Body of pancreas (tissue), 4 donors: ENCODE measurements at places on chromosomes 5 and 9.

DNA sequence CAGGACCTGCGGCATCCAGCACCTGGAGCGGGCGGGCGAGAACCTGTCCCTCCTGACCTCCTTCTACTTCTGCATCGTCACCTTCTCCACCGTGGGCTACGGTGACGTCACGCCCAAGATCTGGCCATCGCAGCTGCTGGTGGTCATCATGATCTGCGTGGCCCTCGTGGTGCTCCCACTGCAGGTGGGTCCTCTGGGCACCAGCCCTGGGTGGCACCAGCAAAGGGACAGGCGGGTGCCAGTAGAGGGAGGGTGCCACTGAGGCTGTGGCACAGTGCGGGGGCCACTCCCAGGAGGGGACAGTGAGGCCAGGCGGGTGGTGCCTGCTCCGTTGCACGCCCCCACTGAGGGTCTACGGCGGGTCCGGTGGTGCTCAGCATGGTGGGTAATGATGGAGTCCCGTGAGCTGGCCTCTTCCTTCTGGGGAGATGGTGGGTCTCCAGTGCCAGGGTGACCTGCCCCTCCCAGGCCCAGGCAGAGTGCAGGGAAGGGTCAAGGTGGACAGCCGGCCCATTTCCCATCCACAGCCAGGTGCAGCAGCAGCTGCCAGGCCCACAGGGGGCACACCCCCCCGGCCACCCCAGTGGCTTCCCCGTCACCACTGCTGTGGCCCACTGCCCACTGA is 57.8 kb downstream of the KCNT1 start:
- no peak for DNase-seq

DNA sequence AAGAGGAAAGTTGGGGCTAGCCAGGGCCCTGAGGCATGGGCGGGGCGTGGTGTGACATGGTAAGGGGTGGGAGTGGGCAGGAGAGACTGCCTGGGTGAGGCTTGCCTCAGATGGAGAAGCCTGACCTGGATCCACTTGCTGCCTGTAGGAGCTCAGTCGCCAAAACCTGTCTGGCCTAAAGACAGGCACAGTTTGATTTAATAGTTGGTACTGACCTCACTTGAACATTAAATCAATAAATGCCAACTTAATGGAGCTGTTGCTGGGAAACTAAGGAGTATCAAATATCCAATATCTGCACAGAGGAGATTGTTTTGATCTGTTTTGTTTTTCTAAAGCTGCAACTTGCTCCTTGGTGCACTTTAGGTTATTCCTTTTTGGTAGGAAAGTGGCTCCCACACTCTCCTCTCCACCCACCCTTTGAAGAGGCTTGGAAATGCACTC is 86.4 kb downstream of the RCL1 start:
- DNase-seq: no peak

GRCh38 chr5:91219803-91220371 is 163.2 kb downstream of the ARRDC3 start:
- no peak for DNase-seq

DNA sequence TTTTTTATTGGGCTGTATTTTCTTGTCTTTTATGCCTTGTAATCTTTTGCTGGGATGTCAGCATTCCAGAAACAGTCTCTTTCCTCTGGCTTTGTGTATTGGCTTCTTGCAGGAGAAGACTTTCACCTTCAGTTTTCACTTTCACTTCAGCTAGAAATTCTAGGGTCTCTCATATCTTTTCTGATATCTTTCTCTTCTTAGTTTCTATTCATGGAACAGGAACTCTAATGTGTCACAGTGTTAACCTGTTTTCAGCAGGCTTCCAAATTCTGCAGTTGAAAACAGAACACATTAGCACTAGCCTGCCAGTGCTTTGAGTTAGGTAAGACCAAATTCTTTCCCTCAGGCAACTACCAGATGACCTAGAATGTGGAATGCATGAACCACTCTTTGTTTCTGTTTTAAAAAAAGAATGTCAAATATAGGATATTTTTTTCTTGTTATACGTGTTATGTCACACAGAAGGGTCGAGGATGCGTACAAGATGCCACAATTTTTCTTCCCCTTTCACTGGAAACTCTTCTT is 164.7 kb downstream of the TUSC1 start:
- no peak for DNase-seq

- no peak for DNase-seq
Observed at GRCh38 chr5:143882520-143882919, 70.6 kb downstream of the HMHB1 start.

DNA sequence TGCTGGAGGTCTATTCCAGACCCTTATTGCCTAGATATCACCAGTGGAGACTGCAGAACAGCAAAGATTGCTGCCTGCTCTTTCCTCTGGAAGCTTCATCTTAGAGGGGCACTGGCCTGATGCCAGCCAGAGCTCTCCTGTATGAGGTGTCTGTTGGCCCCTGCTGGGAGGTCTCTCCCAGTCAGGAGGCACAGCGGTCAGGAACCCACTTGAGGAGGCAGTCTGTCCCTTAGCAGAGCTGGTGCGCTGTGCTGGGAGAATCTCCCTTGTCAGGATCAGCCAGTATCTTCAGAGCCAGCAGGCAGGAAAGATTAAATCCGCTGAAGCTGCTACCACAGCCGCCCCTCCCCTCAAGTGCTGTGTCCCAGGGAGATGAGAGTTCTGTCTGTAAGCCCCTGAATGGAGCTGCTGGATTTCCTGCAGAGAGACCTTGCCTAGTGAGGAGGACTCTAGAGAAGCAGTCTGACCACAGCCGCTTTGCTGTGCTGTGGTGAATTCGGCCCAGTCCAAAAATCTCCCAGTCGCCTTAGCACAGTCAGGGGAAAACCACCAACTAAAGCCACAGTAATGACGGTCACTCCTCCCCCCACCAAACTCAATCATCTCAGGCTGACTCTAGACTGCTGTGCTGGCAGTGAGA is 124.1 kb downstream of the JAKMIP2 start:
- DNase-seq: no peak

GRCh38 chr9:136953771-136954269 is 1.7 kb downstream of the LCN12 start:
- DNase-seq: no peak

DNA sequence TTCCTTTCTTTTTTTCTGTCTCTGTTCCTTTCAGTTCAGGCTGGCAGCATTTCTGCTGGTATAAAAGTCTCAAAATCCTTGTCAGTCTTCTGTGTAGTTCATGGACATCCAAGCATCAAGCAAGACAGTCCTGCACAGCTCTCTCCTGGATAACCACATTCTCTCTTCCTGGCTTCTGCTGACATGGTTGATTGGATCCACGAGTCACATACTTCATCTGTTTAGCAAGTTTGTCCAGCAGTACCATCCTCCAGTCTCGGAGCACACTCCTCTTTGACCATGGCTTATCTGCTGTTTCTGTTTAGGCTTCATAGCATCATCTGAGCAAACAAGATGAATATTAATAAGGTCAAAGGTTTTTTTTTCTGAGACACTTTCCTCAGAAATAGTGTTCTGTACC is 220.8 kb downstream of the KDM4C start:
- DNase-seq: no peak

DNA sequence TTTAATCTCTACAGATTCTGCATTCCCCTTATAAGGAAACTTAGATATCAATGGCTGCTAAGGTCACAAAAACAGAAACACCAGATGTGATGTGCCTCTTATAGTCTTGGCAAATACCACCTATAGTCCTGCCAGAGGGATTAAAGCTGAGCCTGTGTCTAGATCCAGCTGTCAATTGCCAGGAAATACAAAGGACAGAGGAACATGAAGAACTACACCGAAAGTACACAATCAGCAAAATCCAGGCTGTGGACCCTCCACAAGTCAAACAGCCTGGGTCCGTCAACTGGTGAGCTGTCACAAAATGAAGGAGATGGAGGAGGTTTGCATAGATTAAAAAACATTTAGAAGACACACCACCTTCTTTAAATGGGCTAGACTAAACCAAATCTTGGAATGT is 85.4 kb downstream of the KLF4 start:
- DNase-seq: no peak

- DNase-seq: no peak
Observed at GRCh38 chr5:7871653-7872052, 2.7 kb downstream of the MTRR start.

DNA sequence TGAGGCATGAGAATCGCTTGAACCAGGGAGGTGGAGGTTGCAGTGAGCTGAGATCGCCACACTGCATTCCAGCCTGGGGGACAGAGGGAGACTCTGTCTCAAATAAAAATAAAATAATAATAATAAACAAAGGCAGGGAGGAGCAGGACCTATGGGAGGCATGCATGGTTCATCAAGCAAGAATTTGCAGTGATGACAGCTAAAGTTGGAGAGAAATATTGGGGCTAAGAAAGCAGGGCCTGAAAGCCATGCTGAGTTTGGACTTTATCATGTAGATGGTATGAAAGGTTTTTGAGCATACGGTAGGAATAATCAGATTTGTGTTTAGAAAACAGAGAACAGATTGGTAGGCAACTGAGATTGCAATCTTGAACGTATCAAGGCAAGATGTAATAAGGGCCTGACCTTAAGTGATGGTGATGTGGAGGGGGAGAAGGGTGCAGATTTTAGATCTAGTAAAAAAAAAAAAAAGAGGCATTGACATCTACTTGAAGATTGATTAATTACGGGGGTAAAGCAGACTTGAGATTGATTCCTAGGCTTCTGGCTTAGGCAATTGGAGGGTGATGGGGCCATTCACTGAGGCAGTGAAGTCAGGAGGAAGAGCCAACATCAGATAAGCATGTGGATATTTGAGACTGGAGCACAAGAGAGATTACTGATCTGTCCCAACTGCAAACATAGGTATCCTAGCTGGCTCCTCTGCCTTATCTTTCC is 50.7 kb downstream of the CFAP95 start:
- DNase-seq: no peak

DNA sequence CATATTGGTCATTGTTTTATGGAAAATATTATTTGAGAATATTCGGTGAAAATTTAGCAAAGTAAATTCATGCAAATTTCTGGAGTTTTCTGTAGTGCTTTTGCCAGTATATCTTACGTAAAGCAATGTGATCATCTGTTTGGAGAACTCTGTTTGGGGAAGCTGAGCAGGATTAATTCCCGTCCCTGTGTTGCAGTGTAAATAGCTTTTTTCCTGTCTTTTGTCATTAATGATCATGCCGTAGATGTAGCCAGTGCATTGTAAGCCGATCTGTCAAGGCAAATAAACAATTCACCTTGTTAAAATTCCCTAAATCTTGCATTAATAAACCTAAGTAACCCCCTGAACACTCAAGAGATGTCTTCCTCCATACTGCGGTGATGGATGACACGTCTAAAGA is 39.2 kb downstream of the PPIC start:
- DNase-seq: no peak

GRCh38 chr5:172999974-173000373 is 16.4 kb downstream of the ATP6V0E1 start:
- DNase-seq: no peak

DNA sequence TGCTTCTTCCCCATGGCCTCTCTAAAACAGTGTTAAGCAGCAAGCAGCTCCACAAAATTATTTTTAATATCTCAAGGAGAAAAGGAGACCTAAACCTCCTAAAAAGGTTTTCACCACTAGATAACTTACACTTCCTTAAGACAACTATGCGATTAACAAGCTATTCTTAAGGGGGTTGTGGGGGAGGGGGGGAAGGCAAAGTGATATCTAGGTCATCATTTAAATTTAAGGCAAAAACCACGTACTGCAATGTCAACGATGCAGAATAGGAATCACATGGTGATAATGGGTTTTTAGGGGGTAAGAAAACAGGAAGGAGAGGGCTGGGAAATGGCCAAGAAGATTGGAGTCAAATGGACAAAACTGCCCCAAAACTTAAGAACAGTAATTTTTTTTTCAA is 32.6 kb downstream of the CSNK1A1 start:
- no peak for DNase-seq

- no peak for DNase-seq
Observed at GRCh38 chr5:111248571-111248970, 24.4 kb downstream of the CAMK4 start.

- no peak for DNase-seq
Observed at GRCh38 chr5:178555771-178556211, 34.4 kb downstream of the COL23A1 start.

DNA sequence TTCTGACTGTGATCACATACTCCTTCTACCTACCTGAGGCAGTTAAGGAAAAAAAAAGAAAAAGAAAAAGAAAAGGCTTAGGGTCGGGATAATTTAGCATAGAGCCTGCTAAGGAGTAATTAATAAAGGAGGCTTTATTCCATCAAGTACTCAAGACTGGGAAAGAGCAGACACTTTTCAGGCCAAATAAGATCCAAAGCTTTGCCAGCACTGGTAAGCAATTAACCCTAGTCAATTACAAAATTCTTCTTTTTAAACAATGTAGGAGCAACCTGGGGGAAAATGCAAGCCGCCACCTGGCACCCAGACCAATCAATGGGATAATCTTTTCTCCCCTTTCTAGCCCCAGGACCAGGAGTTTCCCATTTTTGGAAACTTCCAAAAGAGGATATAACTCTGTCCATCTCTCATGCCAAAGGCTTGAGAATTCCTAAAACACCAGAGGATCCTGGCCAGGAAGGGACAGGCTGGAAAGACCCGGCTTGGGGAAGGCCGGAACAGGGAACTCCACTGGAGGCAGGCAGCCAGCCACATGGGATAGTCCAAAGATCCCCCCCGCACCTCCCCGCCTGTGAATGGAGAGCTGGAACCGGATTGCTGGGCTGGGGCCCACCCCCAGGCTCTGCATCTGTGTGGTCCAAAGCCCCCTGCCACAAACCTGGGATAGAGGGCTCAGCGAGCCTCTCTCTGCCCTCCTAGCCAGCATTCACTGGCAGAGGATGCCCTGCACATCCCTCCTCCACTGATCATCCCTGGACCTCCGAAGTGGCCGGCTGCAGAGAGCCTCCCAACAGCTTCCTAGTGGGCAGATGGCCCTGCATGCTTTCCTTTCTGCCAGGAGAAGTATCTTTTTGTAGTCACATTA is 117.8 kb downstream of the ZNF354C start:
- no peak for DNase-seq

- DNase-seq: no peak
Observed at GRCh38 chr5:37375091-37375490, 4.0 kb upstream of the WDR70 start.

DNA sequence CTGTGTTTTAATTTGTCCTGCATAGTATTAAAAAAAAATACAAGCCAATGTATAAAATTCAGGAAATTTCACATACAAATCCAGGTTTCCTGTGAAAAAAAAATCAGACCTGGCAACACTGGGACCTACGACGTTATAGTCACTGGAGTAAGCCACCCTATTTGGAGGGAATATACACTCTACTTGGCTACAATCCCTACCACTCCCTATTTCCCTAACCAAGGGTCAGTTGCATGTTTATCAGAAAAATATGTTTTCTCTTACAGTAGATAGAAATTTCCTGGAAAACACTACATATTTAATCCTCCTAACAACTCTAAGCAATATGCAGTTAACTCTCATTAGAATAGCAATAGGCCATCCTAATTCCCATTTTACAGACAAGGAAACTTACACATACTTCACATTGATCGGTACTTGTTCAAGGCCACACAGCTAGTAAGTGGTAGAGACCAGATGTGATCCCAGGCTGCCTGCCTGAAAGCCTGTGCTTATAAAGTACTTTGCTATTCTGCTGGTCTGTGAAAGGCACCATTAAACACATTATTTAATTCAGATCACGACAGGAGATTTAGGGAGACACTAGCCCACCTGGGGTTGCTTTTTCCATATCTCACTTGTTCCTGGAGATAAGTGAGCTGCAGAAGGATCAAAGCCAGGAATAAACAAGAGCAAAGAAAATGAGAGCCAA is 70.8 kb downstream of the MFAP3 start:
- DNase-seq: no peak
